Suppressor macrophage treated with lipopolysaccharide for 4 hours (primary cell): ENCODE measurements at places on chromosomes 12 and 14.

GRCh38 chr12:110590806-110591326 is 7.7 kb upstream of the PPTC7 start:
- DNase-seq, result peak; percentile 98

DNA sequence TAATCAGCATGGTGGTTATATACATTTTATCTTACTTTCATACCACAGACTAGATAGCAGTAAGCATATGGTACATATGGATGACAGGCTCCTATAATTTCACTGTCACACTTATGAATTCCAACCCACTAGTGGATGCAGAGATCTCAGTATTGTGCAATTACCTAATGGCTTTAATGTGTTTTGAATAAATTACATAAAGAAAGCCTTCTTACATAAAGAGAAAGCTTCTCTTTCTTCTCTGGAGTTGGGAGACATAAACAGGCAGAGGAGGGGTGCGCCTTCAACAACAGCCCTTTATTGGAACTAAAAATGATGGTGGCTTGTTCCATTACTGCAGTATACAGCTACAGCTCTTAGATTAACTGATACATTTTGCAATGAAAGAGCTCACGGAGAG is 52.6 kb downstream of the SAV1 start:
- DNase-seq, result no peak

GRCh38 chr12:40937891-40938290 is 245.7 kb downstream of the CNTN1 start:
- DNase-seq, result no peak

DNA sequence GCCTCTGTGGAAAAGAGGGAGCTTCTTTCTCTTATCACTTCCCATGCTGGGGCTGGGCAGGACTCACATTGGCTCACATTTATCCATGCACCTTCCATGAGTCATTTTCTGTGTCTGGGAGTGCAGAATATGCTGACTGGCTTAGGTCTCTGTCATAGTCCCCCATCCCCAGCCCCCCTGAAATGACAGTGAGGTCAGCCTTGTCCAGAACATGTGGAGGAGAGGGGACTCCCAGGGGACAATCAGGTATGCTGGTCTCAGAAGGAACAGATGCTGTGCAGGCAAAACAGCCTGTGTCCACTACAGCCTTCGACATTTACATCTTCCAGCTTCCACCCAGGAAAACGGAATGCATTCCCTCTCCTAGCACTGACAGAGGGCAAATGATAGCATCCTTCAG is 35.0 kb downstream of the ADGRD1 start:
- DNase-seq, result no peak

GRCh38 chr14:31167032-31167431 is 40.6 kb downstream of the HECTD1 start:
- DNase-seq, result no peak
